Esophagus squamous epithelium (tissue), 5 donors: ENCODE measurements at places on chromosomes 6 and 20.

- no peak for DNase-seq
Measured at GRCh38 chr20:48957053-48957481, 35.6 kb downstream of the ARFGEF2 start.

DNA sequence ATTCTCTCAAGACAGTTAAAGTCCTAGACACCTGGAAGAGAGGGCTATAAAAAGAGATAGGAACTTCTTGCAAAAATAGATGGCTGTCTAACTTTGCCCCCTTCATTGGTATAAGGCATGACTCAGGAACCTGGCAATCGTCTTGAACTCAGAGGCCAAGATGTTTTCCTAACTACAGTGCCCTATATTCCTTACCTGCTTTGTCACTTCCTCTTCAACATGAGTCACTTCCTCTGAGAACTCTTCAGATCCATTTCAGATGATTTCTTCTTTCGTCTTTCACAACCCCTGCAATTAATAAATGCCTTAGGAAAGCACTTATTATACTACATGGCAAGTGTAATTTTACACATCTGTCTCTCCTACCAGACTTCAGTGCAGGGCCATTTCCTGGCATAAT is 83.5 kb downstream of the HAO1 start:
- no peak for DNase-seq

DNA sequence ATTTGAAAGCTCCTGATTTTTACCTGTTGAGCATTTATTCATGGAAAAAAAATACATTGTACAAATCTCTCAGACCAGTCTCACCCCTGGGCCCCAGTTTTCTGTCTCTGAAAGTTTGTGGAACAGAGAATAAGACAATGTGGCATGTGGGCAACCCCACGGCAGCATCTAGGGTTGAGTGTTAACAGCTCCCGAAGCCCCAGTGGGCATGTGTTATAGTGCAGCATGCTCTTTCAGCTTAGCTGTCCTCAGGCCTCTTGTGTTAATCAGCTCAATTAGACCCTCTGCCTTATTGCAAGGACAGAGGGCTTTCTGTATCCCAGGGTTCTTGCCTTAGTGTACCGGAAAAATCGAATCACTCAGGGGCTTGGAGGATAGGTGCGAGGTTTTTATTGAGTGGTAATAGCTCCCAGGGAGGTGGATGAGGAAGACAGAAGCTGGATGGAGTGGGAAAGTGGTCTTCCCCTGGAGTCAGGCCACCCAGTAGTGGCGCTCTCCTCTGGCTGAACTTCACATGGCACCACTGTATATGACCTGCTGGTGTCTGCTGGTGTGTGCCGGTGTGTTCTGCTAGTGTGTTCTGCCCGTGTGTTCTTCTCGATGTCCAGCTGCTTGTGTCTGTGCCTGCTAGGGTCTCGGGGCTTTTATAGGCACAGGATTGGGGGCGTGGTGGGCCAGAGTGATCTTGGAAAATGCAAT is 382.8 kb downstream of the EPM2A start:
- no peak for DNase-seq

DNA sequence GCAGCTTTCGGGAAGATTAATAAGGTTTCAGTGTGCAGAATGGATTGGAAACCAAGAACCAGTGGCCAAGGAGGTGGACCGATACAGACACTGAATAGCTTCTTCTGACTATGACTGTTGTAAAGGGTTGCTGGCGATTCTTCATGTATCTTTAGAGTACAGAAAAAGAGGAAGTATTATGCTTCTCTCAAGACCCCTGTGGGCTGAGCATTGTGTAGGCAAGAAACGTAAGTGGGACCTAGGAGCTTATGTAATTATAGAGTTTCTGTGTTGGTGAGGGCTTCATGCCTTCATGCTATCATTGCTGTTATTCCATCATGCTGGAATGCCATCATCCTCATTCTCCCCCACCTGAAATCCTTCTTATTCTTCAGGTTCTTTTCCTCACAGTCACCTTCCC is 105.4 kb upstream of the AKIRIN2 start:
- DNase-seq = no peak
